ENCODE measurements at places on chromosomes 3 and 15. TPM values are rescaled to one million over a fixed set of nuclear protein-coding genes. Genes with fewer than 3 reads are reported as not detected.

- H3K27ac ChIP-seq = no peak overlapping the region
- H3K27me3 ChIP-seq = no peaks in the 10 kb centered on the region
- H3K36me3 ChIP-seq = no peaks in the 10 kb centered on the region
- no peak for DNase-seq
- no peak overlapping the region for H3K4me3 ChIP-seq
- H3K4me1 ChIP-seq = no peaks in the 10 kb centered on the region
Observed at GRCh38 chr3:159030886-159031679, 229.2 kb downstream of the MFSD1 start.

- H3K36me3 ChIP-seq = no peaks in the 10 kb centered on the region
- peaks cover 8% of the 10 kb centered on the region for H3K4me1 ChIP-seq
- no peak overlapping the region for H3K27ac ChIP-seq
- no peaks in the 10 kb centered on the region for H3K27me3 ChIP-seq
Observed at GRCh38 chr3:174325834-174326700, 533.1 kb upstream of the NAALADL2 start.

- H3K27ac ChIP-seq = no peak overlapping the region
- DNase-seq = no peak
- no peaks in the 10 kb centered on the region for H3K4me1 ChIP-seq
- no peak overlapping the region for H3K4me3 ChIP-seq
- no peaks in the 10 kb centered on the region for H3K36me3 ChIP-seq
Observed at GRCh38 chr3:100899440-100900091, 93.7 kb downstream of the ABI3BP start.

DNA sequence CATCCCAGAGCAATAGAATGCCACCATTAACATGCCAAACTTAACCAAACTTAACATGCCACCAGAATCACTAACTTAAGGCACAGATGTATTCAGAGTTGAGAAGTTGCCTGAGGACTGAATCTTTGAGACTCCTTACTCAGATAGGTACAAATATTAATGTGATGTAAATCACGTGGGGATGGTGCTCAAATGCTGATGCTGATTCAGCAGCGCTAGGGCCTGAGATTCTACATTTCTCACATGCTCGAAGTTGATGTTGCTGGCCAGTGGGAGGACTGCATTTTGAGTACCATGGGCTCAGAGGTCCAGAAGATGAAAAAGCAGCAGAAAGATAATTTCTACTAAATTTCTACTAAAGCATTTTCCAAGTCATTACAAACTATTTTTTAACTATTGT, 54.1 kb downstream of the RPL22L1 start:
- no peak for DNase-seq
- no peak overlapping the region for H3K4me3 ChIP-seq
- no peaks in the 10 kb centered on the region for H3K36me3 ChIP-seq
- peaks cover 2% of the 10 kb centered on the region for H3K4me1 ChIP-seq
- H3K27ac ChIP-seq = no peak overlapping the region

DNA sequence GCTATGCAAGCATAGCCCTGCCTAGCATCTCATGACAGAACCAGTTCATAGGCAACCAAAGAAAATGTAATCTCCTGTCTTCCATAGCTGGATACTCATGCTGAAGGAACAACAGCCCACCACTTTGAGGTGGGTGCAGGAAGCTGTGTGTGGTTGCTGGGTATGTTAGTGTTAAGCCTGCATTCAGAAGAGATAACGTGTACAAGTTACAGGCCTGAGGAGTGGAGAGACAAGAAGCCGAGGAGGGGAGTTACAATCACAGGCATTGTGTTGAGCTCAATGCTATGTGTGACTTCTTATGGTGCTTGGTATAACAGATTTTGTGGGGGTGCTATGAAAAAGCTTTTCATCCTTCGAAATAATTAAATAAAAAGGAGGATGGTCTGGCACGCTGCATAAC, 42.8 kb upstream of the SECISBP2L start:
- no peaks in the 10 kb centered on the region for H3K4me1 ChIP-seq
- H3K4me3 ChIP-seq = no peak overlapping the region
- DNase-seq = no peak
- H3K36me3 ChIP-seq = no peaks in the 10 kb centered on the region
- no peaks in the 10 kb centered on the region for H3K27me3 ChIP-seq
- H3K27ac ChIP-seq = no peak overlapping the region

GRCh38 chr3:39819899-39820298, 10.5 kb downstream of the MYRIP start:
- H3K4me3 ChIP-seq = no peak overlapping the region
- no peaks in the 10 kb centered on the region for H3K27me3 ChIP-seq
- DNase-seq = no peak
- no peaks in the 10 kb centered on the region for H3K36me3 ChIP-seq
- H3K27ac ChIP-seq = no peak overlapping the region

- no peak overlapping the region for H3K27ac ChIP-seq
- DNase-seq = no peak
- H3K36me3 ChIP-seq = no peaks in the 10 kb centered on the region
- H3K4me1 ChIP-seq = no peaks in the 10 kb centered on the region
- no peaks in the 10 kb centered on the region for H3K27me3 ChIP-seq
Observed at GRCh38 chr15:54566654-54567053, 588.4 kb downstream of the UNC13C start.

GRCh38 chr3:102233881-102234280, 200.9 kb upstream of the ZPLD1 start:
- H3K27ac ChIP-seq = no peak overlapping the region
- no peaks in the 10 kb centered on the region for H3K4me1 ChIP-seq
- H3K36me3 ChIP-seq = no peaks in the 10 kb centered on the region
- H3K4me3 ChIP-seq = no peak overlapping the region
- no peaks in the 10 kb centered on the region for H3K27me3 ChIP-seq

UBA7 gene
- 60.4 TPM for polyA plus RNA-seq

- H3K4me1 ChIP-seq = no peaks in the 10 kb centered on the region
- no peaks in the 10 kb centered on the region for H3K27me3 ChIP-seq
- DNase-seq = no peak
- H3K4me3 ChIP-seq = no peak overlapping the region
- no peaks in the 10 kb centered on the region for H3K36me3 ChIP-seq
- H3K27ac ChIP-seq = no peak overlapping the region
Observed at GRCh38 chr15:29320420-29320819, 50.8 kb upstream of the NSMCE3 start.

Measured in large intestine (tissue), 12 donors.